ENCODE measurements at places on chromosomes 7 and 10.

- DNase-seq: no peak
These were observed 128.5 kb downstream of the DKK1 start for GRCh38 chr10:52442576-52442975.

- no peak for DNase-seq
These were observed 367.8 kb upstream of the C7orf33 start for GRCh38 chr7:148222721-148223120.

DNA sequence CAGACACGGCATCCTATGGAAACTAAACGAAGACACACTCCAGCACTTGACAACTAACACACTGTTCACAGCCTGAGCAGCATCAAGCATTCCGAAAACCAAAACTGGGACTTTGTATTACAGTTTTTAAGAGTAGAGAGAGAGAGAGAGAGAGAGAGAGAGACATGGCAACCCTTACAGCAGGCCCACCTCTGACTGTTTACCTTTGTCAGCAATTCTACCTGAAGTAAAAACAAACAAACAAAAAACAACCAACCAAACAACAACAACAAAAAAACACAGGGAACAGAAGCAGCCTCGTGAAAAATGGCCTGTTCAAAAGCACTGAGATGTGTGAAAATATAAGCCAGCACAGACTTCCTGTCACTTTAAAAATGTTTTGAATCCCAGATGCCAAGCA, 118.0 kb downstream of the SPAG6 start:
- DNase-seq: no peak

GRCh38 chr10:47218803-47219202, 81.2 kb upstream of the GDF10 start:
- no peak for DNase-seq

GRCh38 chr10:660413-660969, 29.0 kb downstream of the DIP2C start:
- no peak for DNase-seq

DNA sequence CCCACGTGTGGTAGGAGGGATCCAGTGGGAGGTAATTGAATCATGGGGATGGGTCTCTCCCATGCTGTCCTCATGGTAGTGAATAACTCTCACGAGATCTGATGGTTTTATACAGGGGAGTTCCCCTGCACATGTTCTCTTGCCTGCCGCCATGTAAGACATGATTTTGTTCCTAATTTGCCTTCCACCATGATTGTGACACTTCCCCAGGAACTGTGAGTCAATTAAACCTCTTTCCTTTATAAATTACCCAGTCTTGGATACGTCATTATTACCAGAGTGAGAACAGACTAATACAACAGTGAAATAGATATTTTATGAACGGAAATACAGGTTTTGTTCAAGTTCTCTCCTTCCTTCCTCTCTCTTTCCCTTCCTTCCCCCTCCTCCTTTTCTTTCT, 15.8 kb downstream of the CALD1 start:
- DNase-seq: no peak

DNA sequence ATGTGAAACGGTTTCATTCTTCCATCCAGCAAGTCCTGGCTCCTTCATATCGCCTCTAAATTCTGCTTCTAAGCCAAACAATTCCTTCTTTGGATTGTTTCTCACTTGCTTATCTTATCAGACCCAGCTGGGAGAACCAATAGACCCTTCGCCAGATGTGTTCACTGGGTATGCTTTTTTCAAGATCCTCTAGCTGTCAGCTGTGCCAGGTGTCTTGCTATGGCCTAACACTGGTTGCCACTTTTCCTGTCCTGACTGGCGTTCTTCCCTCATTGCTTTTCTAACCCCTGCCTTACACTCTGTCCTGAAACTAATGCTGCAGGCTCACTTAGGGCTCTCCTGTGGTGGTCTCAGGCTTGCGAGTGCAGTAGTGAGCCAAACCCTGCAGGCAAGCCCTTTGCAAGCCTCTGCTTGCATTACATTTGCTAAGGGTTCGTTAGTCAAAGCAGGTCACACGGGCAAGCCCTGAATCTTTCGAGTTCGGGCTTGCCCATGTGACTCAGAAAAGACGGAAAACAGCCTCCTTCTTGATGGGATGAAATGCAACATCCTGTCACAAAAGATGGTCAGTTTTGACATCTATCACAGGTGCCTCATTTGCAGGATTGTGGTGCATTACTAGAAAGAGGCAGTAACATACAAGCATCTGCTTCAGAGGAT, 92.8 kb downstream of the VWC2 start:
- no peak for DNase-seq

DNA sequence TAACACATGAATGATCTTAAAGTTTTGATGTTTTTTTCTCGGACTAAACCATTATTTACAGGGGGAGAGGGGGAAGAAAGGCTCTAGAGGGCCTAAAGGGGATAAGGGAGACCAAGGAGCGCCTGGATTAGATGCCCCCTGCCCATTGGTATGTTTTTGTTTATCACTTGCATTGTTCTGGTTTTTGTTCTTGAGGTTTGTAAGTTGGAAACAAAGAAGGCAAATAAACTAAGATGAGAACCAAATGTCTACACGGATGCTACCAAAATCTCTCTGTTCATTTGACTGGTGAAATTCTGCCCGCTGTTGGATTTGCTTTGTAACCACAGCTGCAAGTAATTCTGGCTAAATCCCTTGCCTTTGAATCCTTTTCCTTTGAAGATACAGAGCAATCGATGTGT, 99.8 kb upstream of the MACROH2A2 start:
- DNase-seq: no peak
